ENCODE measurements at places on chromosomes 16 and 17.

- DNase-seq, result peak; percentile 98
These were observed 49.5 kb downstream of the BMERB1 start for GRCh38 chr16:15483857-15484256.

- DNase-seq, result peak; percentile 57
These were observed at the start of gene SAMD14 for GRCh38 chr17:50129728-50130558. SAMD14 (minus strand) TSS chr17:50130160; CDS start chr17:50124959, 5,201 bp downstream.

DNA sequence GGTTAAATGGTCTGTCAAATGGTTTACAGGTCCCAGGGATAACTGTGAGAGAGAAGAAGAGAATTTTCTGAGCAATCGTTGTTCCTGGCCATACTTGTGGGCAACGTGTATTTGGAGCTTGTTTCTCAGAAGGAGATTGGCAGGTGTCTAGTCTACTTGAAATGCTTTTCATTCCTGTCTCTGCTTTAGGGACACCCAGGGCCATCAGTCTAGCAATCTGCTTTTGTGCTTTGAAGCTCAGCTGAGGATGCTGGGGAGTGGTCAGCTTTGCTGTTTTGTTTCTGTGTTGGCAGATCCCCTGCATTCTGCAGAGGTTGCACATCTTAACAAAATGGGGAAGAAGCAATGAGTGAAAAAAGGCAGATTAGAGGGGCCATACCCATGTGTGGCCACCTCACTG is 193.7 kb downstream of the SHISA9 start:
- no peak for DNase-seq

GRCh38 chr16:1326946-1327618 is 6.4 kb upstream of the BAIAP3 start:
- no peak for DNase-seq

GRCh38 chr16:85917012-85917411 is 18.1 kb downstream of the IRF8 start:
- no peak for DNase-seq

- DNase-seq, result peak; percentile 13
These were observed 380.3 kb downstream of the SNX29 start for GRCh38 chr16:12356632-12357340.

DNA sequence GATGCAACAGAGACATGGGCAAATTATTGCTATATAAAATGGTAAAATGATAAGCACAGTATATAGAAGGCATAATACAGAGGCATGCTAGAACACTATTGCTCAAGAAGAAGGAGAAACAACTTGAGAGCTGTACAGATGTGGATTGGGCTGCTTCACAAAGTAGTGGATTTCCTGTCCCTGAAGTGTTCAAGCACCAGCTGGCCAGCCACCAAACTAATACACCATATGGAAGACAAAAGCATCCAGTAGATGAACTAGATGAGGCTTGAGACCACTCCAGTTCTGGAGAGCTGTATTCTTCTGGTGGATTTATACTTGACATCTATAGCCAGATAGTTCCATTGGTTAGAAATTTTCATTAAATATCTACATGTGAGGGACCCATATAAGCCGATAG is 134.1 kb upstream of the GNAO1 start:
- peak; percentile 86 for DNase-seq

Measured in NCI-H524 (cell line).